Activated CD4-positive, alpha-beta T cell treated with anti-CD3 and anti-CD28 coated beads for 4 hours (primary cell): ENCODE measurements at places on chromosomes 6 and 20.

DNA sequence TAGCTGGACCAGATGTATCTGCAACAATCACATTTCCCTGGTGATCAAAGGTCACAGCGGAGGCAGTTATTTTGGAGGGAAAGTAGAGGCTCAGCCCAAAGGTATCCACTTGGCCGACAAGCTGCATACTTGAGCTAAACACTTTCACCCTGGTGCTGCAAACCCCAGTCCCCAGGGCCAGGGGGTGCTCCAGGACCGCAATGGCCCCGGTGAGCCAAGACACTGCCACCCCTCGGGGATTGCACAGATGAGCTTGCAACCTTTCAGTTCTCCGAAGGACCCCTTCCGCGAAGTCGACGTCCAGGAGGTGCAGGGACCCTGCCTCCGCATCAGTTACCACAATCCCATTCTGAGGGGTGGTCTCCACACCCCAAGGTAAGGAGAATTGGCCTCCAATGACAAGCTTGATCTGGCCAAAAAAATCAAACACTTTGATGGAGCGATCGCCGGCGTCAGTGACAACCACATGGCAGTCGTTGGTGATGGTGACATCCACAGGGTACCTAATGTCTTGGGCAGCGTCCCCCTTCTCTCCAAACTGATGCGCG lies 823 bp downstream of the NHLRC1 start:
- no peak for DNase-seq

DNA sequence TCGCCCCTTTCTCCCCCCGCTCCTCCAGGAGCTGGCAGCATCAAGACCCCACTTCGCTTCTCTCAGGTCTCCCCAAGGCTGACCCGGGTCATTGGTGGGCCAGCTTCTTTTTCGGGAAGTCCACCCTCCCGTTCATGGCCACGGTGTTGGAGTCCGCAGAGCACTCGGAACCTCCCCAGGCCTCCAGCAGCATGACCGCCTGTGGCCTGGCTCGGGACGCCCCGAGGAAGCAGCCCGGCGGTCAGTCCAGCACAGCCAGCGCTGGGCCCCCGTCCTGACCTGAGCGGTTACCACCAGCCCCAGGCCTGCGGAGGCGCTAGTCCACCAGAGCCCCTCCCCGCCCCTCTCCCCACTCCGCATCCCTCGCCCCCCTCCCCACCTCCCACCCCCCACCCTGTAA lies 1.0 kb downstream of the PPDPF start:
- no peak for DNase-seq

- DNase-seq, result no peak
Observed at GRCh38 chr20:51517839-51518238, 24.7 kb downstream of the NFATC2 start.

DNA sequence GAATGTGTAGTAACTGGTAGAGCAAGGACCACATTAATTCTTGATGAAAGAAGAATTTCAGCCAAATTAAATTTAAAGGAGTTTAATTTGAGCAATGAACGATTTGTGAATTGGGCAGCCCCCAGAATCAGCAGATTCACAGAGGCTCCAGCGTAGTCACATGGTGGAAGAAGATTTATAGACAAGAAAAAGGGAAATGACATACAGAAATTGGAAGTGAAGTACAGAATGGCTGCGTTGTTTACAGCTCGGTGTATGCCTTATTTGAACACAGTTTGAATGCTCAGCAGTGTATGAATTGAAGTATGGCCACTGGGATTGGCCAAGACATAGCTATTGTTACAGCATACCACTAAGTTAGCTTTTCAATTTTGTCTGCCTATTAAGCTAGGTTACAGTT lies 173.6 kb upstream of the ARG1 start:
- no peak for DNase-seq

DNA sequence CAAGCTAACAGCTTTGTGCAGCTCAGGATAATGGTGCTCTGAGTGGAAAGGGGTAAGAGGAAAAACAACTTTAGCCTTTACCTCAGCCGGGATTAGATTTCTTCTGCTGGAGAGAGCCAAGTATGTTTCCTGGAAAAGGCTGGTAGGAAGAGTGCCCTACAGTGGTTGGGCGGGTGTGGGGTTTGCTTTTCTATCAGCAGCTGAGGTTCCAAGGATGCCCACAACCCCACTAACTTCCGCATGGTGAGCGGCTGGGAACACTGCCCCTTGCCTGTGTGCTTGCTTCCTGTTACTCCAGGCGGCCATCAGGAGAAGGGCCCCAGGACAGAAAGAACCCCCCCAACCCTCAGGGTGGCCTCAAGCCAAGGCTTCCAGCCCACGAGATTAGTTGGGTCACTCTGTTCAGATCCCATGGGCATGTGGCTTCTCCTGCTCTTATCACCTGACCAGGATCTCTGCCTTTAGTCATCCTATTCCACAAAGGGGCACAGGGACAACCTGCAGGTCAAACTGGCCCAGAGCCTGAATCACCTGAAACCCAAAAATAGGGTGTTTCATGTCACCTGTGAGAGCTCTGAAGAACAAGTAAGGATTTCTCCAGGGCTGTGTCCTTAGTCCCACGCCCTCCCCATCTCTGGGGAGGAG lies 10.5 kb downstream of the MRPS18A start:
- no peak for DNase-seq

- no peak for DNase-seq
Observed at GRCh38 chr6:27205375-27206278, 41.9 kb upstream of the PRSS16 start.
